CD4-positive, alpha-beta T cell (primary cell): ENCODE measurements at places on chromosomes 4 and X.

GRCh38 chr4:68359508-68359907 is 9.6 kb upstream of the YTHDC1 start:
- H3K27ac ChIP-seq: no peak overlapping the region
- H3K27me3 ChIP-seq: no peaks in the 10 kb centered on the region
- no peak overlapping the region for H3K4me3 ChIP-seq
- no peak for DNase-seq
- no peaks in the 10 kb centered on the region for H3K4me1 ChIP-seq
- H3K36me3 ChIP-seq: no peaks in the 10 kb centered on the region

GRCh38 chr4:180790471-180790870 is 1452.7 kb upstream of the TENM3 start:
- no peak for DNase-seq
- no peaks in the 10 kb centered on the region for H3K36me3 ChIP-seq
- no peaks in the 10 kb centered on the region for H3K27me3 ChIP-seq
- H3K27ac ChIP-seq: no peak overlapping the region

- no peaks in the 10 kb centered on the region for H3K27me3 ChIP-seq
- DNase-seq: no peak
- no peaks in the 10 kb centered on the region for H3K4me1 ChIP-seq
- no peak overlapping the region for H3K27ac ChIP-seq
- no peaks in the 10 kb centered on the region for H3K36me3 ChIP-seq
- no peak overlapping the region for H3K4me3 ChIP-seq
Measured at GRCh38 chr4:138736362-138736761, 279.2 kb upstream of the NOCT start.

- H3K4me1 ChIP-seq: no peaks in the 10 kb centered on the region
- no peak overlapping the region for H3K4me3 ChIP-seq
- peaks cover 4% of the 10 kb centered on the region for H3K27me3 ChIP-seq
- H3K36me3 ChIP-seq: no peaks in the 10 kb centered on the region
Measured at GRCh38 chr4:138910195-138910913, 105.2 kb upstream of the NOCT start.

GRCh38 chr4:40373636-40374035 is 38.5 kb downstream of the CHRNA9 start:
- H3K27ac ChIP-seq: no peak overlapping the region
- no peak for DNase-seq
- no peaks in the 10 kb centered on the region for H3K27me3 ChIP-seq
- H3K4me1 ChIP-seq: no peaks in the 10 kb centered on the region
- no peaks in the 10 kb centered on the region for H3K36me3 ChIP-seq

GRCh38 chr4:2823671-2824328 is 19.8 kb upstream of the ADD1 start:
- H3K4me1 ChIP-seq: peaks cover 27% of the 10 kb centered on the region
- no peak overlapping the region for H3K4me3 ChIP-seq
- no peak overlapping the region for H3K27ac ChIP-seq
- H3K27me3 ChIP-seq: no peaks in the 10 kb centered on the region
- peaks cover 74% of the 10 kb centered on the region for H3K36me3 ChIP-seq
- DNase-seq: no peak

DNA sequence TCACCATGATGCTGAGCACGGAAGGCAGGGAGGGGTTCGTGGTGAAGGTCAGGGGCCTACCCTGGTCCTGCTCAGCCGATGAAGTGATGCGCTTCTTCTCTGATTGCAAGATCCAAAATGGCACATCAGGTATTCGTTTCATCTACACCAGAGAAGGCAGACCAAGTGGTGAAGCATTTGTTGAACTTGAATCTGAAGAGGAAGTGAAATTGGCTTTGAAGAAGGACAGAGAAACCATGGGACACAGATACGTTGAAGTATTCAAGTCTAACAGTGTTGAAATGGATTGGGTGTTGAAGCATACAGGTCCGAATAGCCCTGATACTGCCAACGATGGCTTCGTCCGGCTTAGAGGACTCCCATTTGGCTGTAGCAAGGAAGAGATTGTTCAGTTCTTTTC is 4.0 kb downstream of the HNRNPH2 start:
- H3K4me3 ChIP-seq: no peak overlapping the region
- peaks cover 25% of the 10 kb centered on the region for H3K36me3 ChIP-seq
- DNase-seq: no peak
- no peak overlapping the region for H3K27ac ChIP-seq

DNA sequence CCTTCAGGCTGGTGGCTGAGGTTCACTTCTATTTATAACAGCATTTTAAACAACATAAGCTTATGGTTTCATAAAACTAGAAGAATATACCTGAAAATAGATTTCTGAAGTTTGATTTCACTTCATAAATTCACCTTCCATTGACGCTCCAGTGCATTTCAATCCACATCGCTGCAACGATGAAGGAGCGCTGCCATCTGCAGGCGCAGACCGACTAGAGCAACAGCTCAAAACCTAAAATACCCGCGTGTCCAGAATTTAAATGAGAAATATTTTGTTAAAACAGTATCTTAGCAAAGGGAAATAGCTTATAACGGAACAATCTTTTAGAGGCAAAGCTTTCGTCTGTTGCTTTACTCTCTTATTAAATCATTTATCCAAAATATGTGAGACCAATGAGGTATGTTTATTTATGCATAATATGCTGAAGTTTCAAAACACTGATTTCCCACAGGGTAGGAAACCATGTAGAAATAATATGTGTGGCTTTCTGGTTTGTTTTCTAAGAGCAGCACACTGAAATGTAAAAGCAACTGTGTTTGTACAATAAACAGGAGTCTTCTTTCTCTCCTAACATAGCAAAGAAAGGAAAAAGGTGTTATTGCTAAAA is 816.4 kb upstream of the FRG1 start:
- DNase-seq: no peak
- no peak overlapping the region for H3K4me3 ChIP-seq
- H3K27me3 ChIP-seq: no peaks in the 10 kb centered on the region
- H3K4me1 ChIP-seq: no peaks in the 10 kb centered on the region
- no peaks in the 10 kb centered on the region for H3K36me3 ChIP-seq

GRCh38 chrX:111467896-111468295 is 43.5 kb upstream of the SERTM2 start:
- DNase-seq: no peak
- no peak overlapping the region for H3K27ac ChIP-seq
- no peaks in the 10 kb centered on the region for H3K4me1 ChIP-seq
- H3K27me3 ChIP-seq: no peaks in the 10 kb centered on the region
- H3K4me3 ChIP-seq: no peak overlapping the region
- H3K36me3 ChIP-seq: no peaks in the 10 kb centered on the region

GRCh38 chr4:110904435-110905065 is 281.7 kb upstream of the PITX2 start:
- H3K27ac ChIP-seq: no peak overlapping the region
- no peaks in the 10 kb centered on the region for H3K36me3 ChIP-seq
- no peaks in the 10 kb centered on the region for H3K4me1 ChIP-seq
- H3K27me3 ChIP-seq: no peaks in the 10 kb centered on the region
- H3K4me3 ChIP-seq: no peak overlapping the region
- no peak for DNase-seq

- no peak overlapping the region for H3K27ac ChIP-seq
- H3K27me3 ChIP-seq: no peaks in the 10 kb centered on the region
- DNase-seq: peak; percentile 64
- no peaks in the 10 kb centered on the region for H3K36me3 ChIP-seq
- peak overlapping the region; percentile 55 for H3K4me3 ChIP-seq
Measured at GRCh38 chrX:70452143-70452733, 7.6 kb downstream of the DLG3 start.

- H3K4me1 ChIP-seq: no peaks in the 10 kb centered on the region
- DNase-seq: no peak
- H3K4me3 ChIP-seq: no peak overlapping the region
- H3K27ac ChIP-seq: no peak overlapping the region
- no peaks in the 10 kb centered on the region for H3K36me3 ChIP-seq
Measured at GRCh38 chr4:56880572-56880971, 27.1 kb upstream of the REST start.

GRCh38 chr4:140255467-140255866 is 101.5 kb upstream of the MAML3 start:
- peaks cover 10% of the 10 kb centered on the region for H3K27me3 ChIP-seq
- no peak overlapping the region for H3K27ac ChIP-seq
- H3K36me3 ChIP-seq: no peaks in the 10 kb centered on the region
- DNase-seq: no peak
- H3K4me3 ChIP-seq: no peak overlapping the region
- peaks cover 7% of the 10 kb centered on the region for H3K4me1 ChIP-seq
